ENCODE measurements at places on chromosomes 1 and 21. TPM values are rescaled to one million over a fixed set of nuclear protein-coding genes. Genes with fewer than 3 reads are reported as not detected.

The WNT3A gene
- polyA plus RNA-seq, result not detected

The TIE1 gene
- polyA plus RNA-seq, result 31.5 TPM

The GNG4 gene
- polyA plus RNA-seq, result 4.0 TPM

The SHE gene
- 11.3 TPM for polyA plus RNA-seq

The RXRG gene
- 1.4 TPM for polyA plus RNA-seq

The CADM3 gene
- 11.4 TPM for polyA plus RNA-seq

The RABGGTB gene
- polyA plus RNA-seq, result 89.9 TPM

The C1orf87 gene
- polyA plus RNA-seq, result 0.50 TPM

The SPRR1A gene
- polyA plus RNA-seq, result not detected

The ZYG11A gene
- 0.17 TPM for polyA plus RNA-seq
